ENCODE measurements at places on chromosomes 4 and X. TPM values are rescaled to one million over a fixed set of nuclear protein-coding genes. Genes with fewer than 3 reads are reported as not detected.

MAGED4B gene
- 9.8 TPM for total RNA-seq

RBM46 gene
- total RNA-seq: not detected

FRMPD4 gene
- not detected for total RNA-seq

DCAF8L2 gene
- not detected for total RNA-seq

WDR17 gene
- 3.4 TPM for total RNA-seq

CCDC110 gene
- not detected for total RNA-seq

AWAT2 gene
- not detected for total RNA-seq

PTPN13 gene
- 20.8 TPM for total RNA-seq

PCYT1B gene
- total RNA-seq: 0.21 TPM

SASH3 gene
- 31.0 TPM for total RNA-seq

CCKAR gene
- not detected for total RNA-seq

IL2RG gene
- total RNA-seq: 2.4 TPM

NDP gene
- not detected for total RNA-seq

AFM gene
- total RNA-seq: not detected

SMIM10 gene
- 11.7 TPM for total RNA-seq

BMPR1B gene
- total RNA-seq: 3.8 TPM

NUDT6 gene
- 11.6 TPM for total RNA-seq

SLC9B1 gene
- total RNA-seq: not detected

MAGEB2 gene
- not detected for total RNA-seq

HTN1 gene
- not detected for total RNA-seq

NKX3-2 gene
- total RNA-seq: not detected

SLC16A2 gene
- 10.7 TPM for total RNA-seq

DCHS2 gene
- total RNA-seq: not detected

PAK3 gene
- total RNA-seq: 0.64 TPM

TMPRSS11A gene
- not detected for total RNA-seq

GABRE gene
- 13.5 TPM for total RNA-seq

SAGE1 gene
- total RNA-seq: not detected

MXRA5 gene
- total RNA-seq: 0.21 TPM

IL2 gene
- total RNA-seq: not detected

SLC49A3 gene
- 17.7 TPM for total RNA-seq

GNRHR gene
- not detected for total RNA-seq

GAGE12J gene
- not detected for total RNA-seq

KIT gene
- total RNA-seq: not detected

TLR3 gene
- 19.9 TPM for total RNA-seq

NCAPG gene
- not detected for total RNA-seq

DUSP21 gene
- total RNA-seq: not detected

CXCL8 gene
- total RNA-seq: not detected

GPR82 gene
- total RNA-seq: not detected

RWDD4 gene
- 38.6 TPM for total RNA-seq

SSX2B gene
- total RNA-seq: not detected

CAMK2D gene
- total RNA-seq: 23.8 TPM

NLRP2B gene
- not detected for total RNA-seq

Data from ascending aorta (tissue), 2 donors.